ENCODE measurements at places on chromosomes 3 and 15.

GRCh38 chr3:171977860-171978259 lies 61.5 kb upstream of the FNDC3B start:
- DNase-seq, result no peak

GRCh38 chr3:32502946-32503286 lies 264 bp upstream of the CMTM6 start:
- DNase-seq, result no peak

- DNase-seq, result no peak
Observed at GRCh38 chr3:14537590-14538450, 2.3 kb downstream of the GRIP2 start.

- no peak for DNase-seq
Observed at GRCh38 chr3:53056442-53056841, 10.6 kb upstream of the SFMBT1 start.

- no peak for DNase-seq
Observed at GRCh38 chr15:67152429-67152828, 87.0 kb downstream of the SMAD3 start.

Data from activated T-cell treated with anti-CD3 and anti-CD28 coated beads for 1 hour (primary cell).